NAMALWA (cell line): ENCODE measurements at places on chromosomes 11 and 22.

GRCh38 chr11:133134314-133135173, 397.8 kb downstream of the OPCML start:
- peak; percentile 70 for DNase-seq

DNA sequence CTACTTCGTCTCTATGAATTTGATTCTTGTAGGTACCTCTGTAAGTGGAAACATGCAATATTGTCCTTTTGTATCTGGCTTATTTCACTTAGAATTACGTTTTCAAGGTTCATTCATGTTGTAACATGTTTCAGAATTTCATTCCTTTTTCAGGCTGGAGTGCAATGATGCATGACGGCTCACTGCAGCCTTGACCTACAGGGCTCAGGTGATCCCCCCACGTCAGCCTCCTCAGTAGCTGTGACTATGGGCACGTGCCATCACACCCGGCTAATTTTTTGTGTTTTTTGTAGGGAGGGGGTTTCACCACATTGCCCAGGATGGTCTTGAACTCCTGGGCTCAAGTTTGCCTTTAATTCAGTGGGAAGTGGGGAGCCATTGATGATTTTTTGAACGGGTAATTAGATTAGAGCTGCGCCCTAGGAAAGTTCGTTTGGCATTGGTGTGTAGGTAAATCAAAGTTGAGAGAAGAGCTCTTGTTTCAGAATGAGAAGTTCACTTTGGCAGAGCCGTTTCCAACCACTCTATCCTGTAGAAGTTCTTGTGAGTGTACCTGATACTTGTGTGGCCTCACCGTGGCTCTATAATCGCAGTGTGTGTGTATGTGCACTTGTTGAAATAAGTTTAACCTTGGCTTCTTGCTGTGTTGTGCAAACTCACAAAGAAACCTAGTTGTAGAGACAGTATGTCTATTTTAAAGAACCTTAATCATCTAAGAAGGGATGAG, 115.9 kb downstream of the NAV2 start:
- DNase-seq = peak; percentile 40

- DNase-seq = no peak
Observed at GRCh38 chr11:109957000-109957399, 136.2 kb upstream of the ZC3H12C start.

DNA sequence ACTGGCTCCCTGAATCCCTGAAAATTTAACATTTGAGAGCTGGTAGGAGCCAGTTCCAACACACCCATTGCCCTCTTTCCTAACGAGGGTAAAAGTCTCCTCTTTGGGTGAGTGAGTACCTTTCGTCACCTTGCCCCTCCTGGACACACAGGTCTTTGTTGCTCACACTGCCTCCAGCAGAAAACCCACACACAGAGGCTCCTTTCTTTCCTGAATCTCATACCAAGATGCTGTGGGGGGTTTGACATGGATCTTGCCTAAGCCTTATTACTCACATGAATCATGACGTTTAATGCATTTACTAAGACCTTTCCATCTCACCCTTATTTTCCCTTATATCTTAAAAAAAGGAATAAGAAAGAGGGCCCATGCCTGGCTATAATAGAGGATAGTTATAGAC, 53.0 kb downstream of the PARVA start:
- no peak for DNase-seq

GRCh38 chr11:30504468-30504867, 81.7 kb downstream of the MPPED2 start:
- no peak for DNase-seq

DNA sequence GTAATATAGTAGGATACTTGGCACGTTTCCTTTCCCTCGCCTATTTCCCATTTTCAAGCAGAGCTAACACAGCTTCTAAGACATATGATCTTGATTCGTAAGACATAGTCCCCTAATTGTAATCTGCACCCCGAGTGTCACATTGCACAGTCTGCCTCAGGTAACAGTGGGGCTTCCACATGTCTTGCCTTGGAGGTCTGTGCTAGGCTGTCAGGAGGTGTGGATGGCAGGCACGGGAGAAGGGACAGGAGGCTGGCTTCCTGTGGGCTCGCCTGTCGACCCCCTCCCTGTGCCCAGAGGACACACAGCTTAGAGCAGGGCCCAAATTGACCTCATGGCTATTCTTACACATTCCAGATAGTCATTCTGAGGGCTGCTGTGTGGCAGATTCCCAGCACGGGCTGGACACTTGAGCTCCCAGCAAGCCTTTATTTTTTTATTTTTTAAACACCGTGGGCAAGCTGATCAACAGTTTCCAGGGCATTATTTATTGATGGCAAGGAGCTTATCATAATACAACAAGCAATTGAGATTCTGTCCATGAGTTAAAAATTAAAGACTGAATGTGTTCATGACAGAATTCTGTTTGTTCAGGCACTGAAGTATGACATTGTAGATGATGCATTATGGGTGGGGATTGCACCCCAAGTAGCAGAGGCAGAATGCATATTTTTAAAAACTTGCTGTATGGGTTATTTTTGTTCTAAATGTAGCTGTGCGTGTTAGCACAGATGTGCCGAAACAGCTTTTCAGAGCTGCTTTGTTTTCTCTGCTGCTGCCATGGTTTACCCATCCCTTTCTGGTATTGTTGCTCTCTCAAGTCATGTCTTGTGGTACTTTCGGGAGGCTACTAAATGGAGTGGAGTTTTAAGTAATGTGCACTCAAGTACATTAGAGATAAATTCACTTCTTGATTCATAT, 113.0 kb downstream of the ATXN10 start:
- peak; percentile 56 for DNase-seq

DNA sequence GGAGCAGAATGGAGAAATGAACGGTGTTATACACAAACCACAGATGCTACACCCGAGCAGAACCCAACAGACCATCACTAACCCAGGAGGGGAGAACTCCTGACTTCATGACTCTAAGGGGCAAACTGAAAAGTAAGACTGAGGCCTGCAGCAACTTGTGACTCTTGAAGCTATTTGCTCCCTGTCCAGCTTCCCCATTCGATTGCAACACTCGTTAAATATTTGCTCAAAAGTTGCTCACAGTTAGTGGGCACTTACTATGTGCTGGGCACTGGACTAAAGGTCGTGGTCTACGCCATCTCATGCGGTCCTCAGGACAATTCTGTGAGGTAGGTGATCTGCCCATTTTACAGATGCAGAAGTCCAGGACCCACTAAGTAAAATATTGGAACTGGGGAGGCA, 9.5 kb upstream of the ADA2 start:
- no peak for DNase-seq

GRCh38 chr11:60315871-60316270, 11.2 kb upstream of the MS4A6E start:
- no peak for DNase-seq
